ENCODE measurements at places on chromosomes 2 and 18.

GRCh38 chr2:170681311-170681710 is 33.8 kb upstream of the SP5 start:
- DNase-seq, result no peak

DNA sequence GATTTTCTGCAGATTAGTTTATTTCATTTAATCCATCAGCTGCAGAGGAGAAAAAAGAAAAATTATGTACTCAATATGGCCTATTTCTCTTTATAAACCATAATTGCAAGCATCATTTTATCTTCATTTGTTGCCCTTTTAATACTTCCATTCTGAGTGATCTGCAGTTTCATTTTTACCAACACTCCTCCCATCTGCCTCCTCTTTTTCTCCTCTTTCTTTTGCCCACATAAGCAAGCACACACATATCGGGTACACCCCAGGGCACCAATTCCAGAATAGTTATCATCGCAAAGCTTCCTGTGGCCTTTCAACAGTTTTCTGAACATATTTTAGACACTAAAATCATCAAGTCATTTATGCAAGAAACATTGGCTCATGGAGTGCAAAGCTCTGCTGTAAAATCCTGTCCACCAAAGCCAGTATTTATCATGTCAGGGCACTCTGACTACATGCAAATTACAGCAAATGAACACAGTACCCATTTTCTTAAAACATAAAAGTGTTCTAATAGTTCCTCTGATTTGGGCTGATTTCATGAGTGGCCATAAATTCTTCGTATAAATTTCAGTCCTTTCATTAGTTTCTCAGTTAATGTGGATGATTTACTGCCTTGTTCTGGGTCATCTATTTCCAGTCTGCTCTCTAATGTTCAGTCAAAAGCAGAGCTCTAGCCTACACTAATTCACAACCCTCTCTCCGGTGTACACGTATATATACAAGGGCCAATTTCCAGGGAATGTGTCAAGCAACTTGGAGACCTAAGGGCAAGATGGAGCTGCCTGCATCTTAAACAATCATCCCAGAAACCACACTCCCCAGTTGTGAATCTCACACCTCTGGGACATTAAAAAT is 281.3 kb downstream of the STK39 start:
- no peak for DNase-seq

- DNase-seq, result no peak
Observed at GRCh38 chr2:141137122-141137693, 993.6 kb downstream of the LRP1B start.

- no peak for DNase-seq
Observed at GRCh38 chr2:183179156-183179555, 54.9 kb downstream of the NUP35 start.

GRCh38 chr2:187689372-187689771 is 135.1 kb upstream of the TFPI start:
- DNase-seq, result no peak

GRCh38 chr2:73063909-73064875 is 7.3 kb downstream of the SFXN5 start:
- no peak for DNase-seq

- no peak for DNase-seq
Observed at GRCh38 chr2:1477196-1478040, 64.2 kb downstream of the TPO start.

- DNase-seq, result no peak
Observed at GRCh38 chr2:24730481-24730880, 62.7 kb downstream of the PTRHD1 start.

DNA sequence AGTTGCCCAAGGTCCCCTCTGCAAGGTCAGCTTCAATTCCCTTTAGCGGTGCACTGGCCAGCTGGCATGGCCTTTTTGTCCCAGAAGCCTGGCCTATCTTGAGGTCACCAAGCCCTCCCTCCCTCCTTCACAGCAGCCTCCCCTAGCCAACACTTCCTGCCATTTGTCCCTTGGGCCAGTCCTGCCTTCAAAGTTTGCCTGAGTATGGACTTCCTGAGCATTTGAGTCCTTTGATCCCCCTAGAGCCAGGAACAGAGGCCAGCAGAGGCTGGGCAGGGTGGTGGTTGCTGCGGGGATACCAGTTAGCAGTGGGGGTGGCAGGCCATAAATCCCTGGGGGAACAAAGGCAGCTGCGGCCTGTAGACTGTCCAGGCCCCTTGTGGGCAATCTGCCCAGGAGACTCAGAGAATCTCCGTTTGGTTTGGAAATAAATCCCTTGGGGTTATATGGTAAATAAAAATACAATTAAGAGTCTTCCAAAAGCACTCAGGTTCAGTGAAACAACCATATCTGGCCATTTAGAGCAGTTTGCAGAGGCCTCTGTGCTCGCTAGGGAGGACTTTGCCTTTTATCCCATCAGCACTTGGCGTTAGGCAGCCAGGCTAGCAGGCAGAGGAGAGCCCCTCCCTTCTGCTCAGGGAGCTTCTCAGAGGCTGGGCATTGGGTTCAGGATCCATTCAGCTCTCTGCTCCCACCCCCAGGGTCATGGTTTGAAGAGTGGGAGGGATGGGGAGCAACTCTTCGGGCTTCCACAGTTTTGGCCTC is 3.1 kb upstream of the HES6 start:
- DNase-seq, result no peak

GRCh38 chr2:217948351-217948791 is 54.4 kb downstream of the TNS1 start:
- DNase-seq, result no peak

GRCh38 chr2:238802957-238803356 is 44.9 kb upstream of the TWIST2 start:
- DNase-seq, result no peak

DNA sequence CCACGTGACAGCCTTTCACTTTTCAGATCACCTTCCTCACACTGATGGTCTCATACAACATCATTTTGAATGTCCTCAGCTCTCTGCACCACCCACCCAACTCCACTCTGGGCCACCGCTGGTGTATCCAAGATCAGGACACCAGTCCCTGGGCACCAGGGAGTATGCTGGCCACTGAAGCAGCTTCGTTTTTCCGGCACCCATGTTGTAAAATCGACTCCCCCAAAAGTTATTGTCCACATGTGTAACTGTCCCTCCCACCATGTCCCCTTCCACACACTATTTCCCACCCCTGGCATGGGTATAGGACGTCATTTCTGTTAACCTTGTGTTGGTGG is 96.4 kb downstream of the TGOLN2 start:
- DNase-seq, result no peak

DNA sequence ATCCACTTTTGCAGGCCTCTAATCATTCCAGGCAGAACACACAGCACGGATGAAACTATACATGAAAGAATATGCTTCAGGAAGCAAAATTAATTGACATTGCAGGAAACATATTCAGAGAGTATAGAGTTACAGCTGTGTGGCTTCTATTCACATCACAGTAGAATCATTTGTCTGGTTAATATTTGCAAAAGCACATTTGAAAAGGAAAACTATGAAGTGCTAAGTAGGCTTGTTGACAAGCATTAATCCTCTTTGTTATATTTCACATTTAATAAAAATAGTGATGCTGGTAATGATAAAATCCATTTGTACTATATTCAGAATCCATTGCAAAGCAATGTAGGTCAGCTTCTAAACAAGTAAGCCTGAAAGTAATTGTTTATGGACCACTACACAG is 32.2 kb upstream of the PIK3C3 start:
- DNase-seq, result no peak

- DNase-seq, result no peak
Observed at GRCh38 chr2:173869244-173870229, 95.6 kb downstream of the SP3 start.

- no peak for DNase-seq
Observed at GRCh38 chr2:50443868-50444630, 587.9 kb downstream of the NRXN1 start.

GRCh38 chr2:43343573-43344304 is 117.3 kb upstream of the ZFP36L2 start:
- no peak for DNase-seq

DNA sequence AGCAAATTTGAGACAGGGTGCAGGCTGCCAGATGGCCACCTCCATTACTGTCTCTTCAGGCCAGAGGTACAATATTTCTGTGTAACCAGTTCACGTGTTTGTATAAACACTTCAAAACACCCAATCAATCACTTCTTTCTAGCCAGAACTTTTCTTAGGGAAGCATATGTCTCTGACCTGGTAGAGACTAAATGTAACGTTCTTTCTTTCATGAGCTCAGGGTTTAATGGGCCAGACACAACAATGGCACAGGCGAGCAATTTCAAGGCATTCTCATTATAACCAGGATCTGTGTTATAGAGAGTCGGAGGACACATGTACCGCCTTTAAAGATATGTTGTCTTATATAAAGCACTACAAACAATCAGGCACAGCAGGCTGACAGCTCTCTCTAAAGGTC is 1846.4 kb upstream of the PIK3C3 start:
- DNase-seq, result no peak
